Glomerular endothelial cell (primary cell): ENCODE measurements at places on chromosomes 2 and 18.

DNA sequence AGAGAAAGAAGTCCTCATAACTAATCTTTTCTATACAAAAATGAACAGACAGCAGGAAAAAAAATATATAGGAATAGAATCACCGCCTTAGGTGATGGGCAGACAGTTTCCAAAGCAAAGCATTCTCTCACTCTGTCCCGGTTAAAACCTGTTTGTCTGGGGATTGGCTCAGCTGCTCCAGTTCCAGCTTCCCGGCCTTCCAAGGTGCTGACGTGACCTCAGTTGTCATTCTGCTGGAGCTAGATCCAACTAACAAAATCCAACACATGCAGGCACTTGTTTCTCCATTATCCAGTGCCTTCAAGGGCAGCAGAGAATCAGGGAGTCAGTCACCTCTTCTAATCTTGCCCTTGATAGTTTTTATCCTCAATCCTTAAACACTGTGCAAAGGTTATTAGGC, 52.8 kb downstream of the IKZF2 start:
- no peak for DNase-seq

DNA sequence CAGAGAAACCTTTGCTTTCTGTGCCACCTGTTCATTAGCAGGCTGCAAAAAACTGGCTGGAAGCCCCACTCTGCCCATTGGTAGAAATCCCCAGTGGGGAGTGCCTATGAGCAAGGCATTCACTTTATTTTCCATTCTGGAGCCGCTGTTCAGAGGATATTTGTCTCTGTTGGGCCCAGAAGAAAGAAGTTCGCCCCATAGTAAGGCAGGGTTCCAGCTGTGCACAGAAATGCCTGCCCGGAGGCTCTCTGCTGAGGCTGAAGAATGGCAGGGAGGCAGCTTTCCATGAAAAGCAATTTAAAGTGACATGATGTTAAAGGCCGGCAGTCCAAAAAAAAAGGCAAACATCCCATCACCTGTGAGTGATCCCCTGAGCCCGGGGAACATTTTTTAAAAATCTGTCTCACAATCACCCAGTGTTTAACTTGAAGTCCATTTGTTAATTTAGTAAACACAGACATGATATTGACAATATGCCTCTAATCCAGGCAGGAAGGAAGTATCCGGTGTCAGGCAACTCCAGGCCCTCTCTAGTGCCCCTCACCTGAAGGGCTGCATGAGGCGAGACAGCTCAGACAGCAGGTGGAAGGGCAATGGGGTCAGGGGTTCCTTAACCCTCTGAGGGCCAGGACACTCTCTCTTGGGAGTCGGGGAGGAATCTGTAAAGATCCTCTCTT, 265.1 kb upstream of the SIX2 start:
- no peak for DNase-seq

- DNase-seq, result no peak
These were observed 74.6 kb downstream of the COX7A2L start for GRCh38 chr2:42286268-42286946.

DNA sequence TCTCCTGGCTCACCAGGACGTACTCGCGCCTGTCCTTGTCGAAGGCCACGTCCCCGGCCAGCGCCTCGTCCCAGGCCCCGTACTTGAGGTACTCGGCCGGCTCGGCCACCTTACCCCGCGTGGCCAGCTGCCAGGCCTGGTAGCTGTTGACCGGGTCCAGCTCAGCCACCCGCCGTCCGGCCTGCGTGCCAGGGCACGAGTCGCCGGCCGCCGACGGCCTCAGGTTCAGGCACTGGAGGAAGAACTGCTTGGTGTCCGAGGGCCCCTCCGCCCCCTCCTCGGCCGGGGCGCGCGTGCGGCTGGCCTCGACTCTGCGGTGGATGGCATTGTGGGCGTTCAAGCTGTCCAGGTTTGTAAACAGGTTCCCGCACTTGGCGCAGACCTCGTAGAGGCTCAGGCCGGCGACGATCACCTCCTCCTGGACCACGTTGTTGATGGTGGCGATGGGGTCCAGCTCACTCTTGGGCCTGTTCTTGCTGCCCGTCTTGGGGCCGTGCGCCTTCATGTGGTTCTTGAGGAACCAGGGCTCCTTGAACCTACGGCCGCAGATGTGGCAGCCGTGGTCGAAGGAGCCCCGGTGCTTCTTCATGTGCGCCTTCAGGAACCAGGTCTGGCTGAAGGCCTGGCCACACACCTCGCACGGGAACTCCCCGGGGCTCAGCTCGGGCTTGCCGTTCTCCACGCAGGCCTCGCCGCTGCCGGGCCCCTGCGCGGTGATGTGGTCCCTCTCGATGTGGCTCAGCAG, 53.2 kb downstream of the ZNF516 start:
- no peak for DNase-seq

DNA sequence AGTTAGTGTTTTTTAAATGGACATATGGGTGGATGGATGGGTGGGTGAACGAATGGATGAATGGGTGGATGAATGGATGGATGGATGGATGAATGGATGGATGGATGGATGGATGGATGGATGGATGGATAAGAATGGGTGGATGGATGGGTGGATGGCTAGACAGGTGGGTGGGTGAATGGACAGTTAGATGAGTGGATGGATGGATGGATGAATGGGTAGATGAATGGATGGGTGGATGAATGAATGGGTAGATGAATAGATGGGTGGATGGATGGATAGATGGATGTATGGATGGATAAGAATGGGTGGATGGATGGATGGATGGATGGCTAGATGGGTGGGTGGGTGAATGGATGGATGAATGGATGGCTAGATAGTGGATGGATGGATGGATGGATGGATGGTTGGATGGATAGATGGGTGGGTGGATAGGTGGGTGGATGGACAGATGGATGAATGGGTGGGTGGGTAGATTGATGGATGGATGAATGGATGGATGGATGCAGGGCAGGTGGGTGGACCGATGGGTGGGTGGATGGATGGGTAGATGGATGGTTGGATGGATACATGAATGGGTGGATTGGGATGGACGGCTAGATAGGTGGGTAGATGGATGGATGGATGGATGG, 64.0 kb downstream of the CTIF start:
- DNase-seq, result no peak

DNA sequence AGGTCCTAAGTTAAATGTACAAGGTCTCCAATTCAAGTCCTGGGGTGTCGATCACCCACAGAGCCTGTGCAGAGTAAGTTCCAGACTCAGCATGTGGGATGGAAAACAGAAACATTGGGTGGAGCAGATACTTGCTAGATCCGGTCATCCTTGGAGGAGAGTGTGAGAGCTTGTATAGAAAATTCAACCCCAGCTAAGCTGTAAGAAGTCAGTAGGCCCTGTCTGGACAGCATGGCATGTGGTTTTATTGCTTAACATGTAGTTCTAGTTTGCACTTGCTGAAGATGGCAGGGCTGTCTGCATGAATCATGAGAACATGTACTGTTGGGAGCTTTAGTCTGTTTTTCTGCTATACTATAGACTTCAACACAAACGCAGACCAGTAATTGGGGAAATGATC, 189.6 kb upstream of the RMP24 start:
- DNase-seq, result no peak

DNA sequence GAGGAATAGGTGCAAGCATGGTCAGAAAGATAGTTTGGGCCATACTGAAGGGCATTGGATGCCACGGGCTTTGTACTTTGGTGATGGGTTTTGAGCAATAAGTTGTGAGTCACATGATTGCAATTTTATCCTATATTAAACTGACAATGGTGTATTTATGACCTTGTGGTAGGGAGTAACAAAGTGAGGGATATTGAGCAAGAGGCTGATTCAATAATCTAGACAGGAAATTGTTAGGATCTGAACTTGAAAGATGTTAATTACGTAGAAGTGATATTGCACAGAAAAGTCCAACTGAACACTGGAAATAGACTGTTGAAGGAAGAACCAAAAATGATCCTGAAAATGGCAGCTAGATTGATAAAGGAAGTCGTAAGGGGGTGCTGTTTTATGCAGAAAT, 46.6 kb upstream of the TCF4 start:
- DNase-seq, result no peak

- no peak for DNase-seq
These were observed 884 bp upstream of the RAPH1 start for GRCh38 chr2:203535784-203536585.

DNA sequence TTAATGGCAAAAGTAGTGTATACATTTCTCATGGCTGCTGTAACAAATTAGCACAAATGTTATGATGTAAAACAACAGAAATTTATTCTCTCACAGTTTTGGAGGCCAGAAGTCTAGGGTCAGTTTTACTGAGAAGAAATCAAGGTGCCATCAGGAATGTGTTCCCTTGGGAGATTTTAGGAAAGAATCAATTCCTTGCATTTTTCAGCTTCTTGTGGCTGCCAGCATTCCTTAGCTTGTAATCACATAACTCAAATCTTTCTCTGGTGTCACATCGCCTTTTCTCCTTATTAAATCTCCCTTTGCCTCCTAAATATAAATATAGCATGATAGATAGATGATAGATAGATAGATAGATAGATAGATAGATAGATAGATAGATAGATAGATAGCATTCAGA, 307.0 kb upstream of the REG3G start:
- no peak for DNase-seq

GRCh38 chr2:222322236-222322635, 23.4 kb upstream of the PAX3 start:
- DNase-seq, result no peak

GRCh38 chr2:96320326-96320725, 4.8 kb upstream of the ITPRIPL1 start:
- DNase-seq, result no peak

DNA sequence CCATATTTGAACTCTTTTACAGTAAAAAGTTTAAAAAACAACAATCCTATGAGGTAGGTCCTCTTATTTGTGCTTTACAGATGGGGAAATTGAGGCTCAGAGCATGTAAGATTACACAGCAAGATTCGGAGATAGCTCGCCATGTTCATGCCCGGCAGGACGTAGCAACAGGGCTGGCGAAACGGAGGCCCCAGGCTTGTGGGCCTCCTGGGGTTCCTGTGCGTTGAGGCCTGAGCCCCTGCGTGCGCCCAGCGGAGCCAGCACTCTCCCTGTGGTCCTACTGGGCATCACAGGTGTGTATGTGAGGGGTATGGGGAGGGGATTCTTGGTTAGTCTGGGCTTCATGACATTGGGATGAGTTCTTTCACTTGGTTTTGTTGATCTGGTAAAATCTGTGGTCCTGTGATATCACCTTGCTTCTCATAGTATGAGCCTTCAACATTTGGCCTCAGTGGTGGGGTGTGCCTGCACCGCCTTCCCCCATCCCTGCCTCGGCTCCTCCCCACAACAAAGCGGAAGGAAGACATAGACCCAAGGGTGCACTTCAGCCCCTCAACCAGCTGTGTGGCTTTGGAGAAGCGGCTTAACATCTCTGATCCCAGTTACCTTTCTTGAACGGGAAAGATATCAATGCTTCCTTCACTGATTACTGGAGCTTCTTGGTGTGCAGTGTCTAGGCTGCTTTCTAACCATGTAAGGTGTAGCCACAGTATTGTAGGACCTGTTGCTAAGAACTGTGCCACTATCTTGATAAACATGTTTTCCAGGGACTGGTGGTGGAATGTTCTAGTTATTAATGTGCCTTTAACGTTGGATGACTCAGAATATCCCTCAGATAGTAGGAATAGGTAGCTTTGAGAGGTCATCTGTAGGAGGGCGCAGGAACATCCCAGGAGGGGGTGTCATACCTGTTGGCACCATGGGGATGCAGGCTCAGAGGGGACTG, 37.2 kb downstream of the HPCAL1 start:
- no peak for DNase-seq

DNA sequence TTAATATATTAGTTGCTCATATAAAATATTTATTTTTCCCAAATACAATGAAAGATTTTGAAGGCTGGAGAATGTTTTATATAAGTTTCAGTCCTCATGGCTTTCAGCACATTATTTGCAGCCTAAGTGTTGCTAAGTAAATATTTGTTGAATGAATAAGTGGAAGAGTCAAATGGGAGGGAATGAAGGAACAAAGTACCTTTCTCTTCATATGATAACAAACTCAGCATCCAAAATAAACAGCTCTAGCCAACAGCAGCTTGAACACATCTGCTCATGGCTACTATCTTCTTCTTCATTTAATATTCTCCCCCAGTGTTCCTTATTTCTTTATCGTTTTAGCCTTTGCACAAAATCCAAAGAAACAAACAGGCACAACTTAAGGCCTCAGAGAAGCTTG, 385.2 kb upstream of the PIK3C3 start:
- no peak for DNase-seq

GRCh38 chr2:17299891-17300540, 218.2 kb downstream of the RAD51AP2 start:
- DNase-seq, result no peak

DNA sequence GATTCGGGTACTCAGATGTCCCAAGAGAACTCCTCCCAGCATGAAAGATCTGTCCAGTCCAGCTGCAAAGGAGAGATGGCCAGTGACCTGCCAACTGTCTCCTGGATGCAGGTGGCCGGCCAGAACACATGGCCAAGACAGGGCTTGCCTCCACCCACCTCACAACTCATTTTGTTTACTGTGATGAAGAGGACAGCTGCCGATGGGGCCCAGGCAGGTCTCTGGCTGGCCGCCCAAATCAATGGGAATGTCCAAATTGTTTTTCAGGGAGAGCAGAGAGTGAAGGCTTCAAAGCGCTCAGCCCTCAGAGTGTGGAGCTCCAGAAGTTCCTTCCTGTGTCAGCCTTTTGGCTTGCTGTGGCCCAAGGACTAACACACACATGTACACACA, 41.9 kb downstream of the FOSL2 start:
- no peak for DNase-seq

- no peak for DNase-seq
These were observed 1932.8 kb downstream of the SUCLG1 start for GRCh38 chr2:82526277-82526676.

GRCh38 chr2:218149848-218150440, 16.8 kb downstream of the CXCR1 start:
- DNase-seq, result no peak

- DNase-seq, result no peak
These were observed 1.8 kb upstream of the HOXD4 start for GRCh38 chr2:176149481-176149938.

DNA sequence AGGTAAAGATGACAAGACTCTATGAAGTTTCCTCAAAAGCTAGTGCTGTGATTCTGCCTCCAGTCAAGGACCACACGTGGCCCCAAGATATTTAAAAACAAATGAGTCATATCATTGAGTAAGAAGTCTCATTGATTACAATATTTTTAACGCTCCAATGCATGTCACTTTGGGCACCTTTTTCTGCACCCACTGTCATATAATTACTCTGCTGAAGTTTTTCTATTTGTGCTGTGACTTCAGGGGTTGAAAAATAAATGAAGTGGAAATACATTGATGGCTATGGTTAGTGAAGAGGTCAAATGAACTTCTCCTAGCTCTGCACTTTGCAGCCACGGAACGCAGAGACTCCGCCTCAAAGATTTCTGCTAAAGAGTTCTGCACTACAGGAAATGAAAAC, 344.3 kb upstream of the KYNU start:
- no peak for DNase-seq

DNA sequence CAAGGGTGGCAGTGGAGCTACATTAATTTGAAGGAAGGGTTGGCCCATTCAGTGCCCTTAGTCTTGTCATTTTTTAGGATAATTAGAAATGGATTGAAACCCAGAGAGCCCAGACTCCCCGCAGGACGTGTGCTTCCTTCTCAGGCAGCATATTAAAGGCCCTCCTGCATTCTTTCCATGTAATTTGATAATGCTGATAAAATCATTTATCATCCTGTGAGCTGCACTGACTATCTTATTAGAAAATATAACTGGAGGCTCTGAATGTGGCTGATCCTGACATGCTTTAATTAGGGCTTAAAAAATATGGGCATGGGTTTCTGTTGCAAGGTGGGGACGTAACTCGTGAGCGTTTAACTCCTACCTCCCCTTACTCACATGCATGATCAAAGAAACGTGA, 148.1 kb downstream of the ACKR3 start:
- no peak for DNase-seq

GRCh38 chr2:43317680-43318079, 91.3 kb upstream of the ZFP36L2 start:
- DNase-seq, result no peak

GRCh38 chr2:19238440-19239060, 119.9 kb downstream of the OSR1 start:
- DNase-seq, result no peak
